H9 (cell line): ENCODE measurements at places on chromosomes 13 and 19. TPM values are rescaled to one million over a fixed set of nuclear protein-coding genes. Genes with fewer than 3 reads are reported as not detected.

- no peaks in the 10 kb centered on the region for H3K4me1 ChIP-seq
- H3K36me3 ChIP-seq, result no peaks in the 10 kb centered on the region; the same call in 2 of the 3 replicates
Measured at GRCh38 chr13:99034333-99035085, 56.6 kb upstream of the DOCK9 start.

DNA sequence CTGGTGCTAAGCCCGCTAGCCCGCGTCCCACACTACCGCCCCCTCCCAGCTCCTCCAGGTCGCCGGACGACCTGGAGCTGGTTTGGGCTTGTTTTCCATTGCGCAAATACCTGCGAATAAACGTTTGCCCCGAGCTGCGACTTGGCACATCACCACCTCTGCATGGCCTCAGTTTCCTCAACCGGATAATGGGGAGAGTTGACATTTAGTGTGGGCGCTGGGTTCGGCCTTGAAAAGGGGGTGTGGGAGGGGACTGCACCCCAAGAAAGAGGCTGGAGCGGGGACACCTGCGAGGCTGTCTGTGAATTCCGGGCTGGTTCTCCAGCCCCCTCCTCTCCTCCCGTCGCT is 11.0 kb upstream of the JUND start:
- no peaks in the 10 kb centered on the region for H3K27me3 ChIP-seq
- peaks cover 5% of the 10 kb centered on the region; the same call in 1 of the 2 replicates for H3K4me1 ChIP-seq
- peak overlapping the region; percentile 81 for H3K4me3 ChIP-seq
- H3K36me3 ChIP-seq, result no peaks in the 10 kb centered on the region
- H3K27ac ChIP-seq, result peak overlapping the region; percentile 31

DNA sequence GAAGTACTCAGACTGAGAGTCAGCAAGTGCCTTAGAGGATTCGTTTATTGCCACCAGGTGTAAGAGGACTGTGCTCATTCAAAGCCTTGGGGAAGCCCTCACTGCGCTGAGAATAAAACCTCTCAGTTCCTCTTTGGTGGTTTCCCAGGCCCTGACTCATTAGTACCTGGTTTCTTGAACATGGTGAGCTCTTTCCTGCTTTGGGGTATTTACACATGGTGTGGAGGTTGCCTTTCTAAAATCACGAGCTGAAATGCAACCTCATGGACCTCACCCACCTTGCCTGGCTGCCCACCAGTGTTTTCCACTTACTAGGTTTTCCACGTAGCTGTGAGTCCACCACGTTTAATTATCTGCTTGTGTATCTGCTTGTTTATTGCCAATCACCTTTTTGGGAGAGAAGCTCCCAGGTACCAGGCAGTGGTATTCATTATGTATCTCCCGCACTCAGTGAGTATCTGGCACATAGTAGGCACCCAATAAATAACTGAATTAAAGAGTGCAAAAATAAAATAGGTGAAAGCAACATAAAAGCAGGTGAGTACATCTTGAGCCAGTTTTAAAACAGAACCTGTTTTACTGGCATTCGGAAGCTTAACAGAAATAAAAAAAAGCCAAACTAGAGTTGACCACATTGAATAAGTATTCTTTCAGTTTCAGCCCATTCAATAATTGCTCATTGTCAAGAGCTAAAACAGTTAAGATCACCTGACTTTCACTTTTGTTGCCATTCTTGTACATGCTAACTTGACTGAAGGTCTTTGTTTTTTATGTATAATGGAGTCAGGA is 533.0 kb downstream of the MYO16 start:
- no peak for DNase-seq
- no peaks in the 10 kb centered on the region for H3K27me3 ChIP-seq
- H3K27ac ChIP-seq, result no peak overlapping the region

GRCh38 chr19:6717441-6717971 is 2.9 kb downstream of the C3 start:
- DNase-seq, result peak; percentile 46
- H3K4me3 ChIP-seq, result peak overlapping the region; percentile 55; the same call in 1 of the 3 replicates
- H3K4me1 ChIP-seq, result no peaks in the 10 kb centered on the region; the same call in 1 of the 2 replicates
- H3K36me3 ChIP-seq, result no peaks in the 10 kb centered on the region
- H3K27ac ChIP-seq, result no peak overlapping the region
- no peaks in the 10 kb centered on the region for H3K27me3 ChIP-seq

DNA sequence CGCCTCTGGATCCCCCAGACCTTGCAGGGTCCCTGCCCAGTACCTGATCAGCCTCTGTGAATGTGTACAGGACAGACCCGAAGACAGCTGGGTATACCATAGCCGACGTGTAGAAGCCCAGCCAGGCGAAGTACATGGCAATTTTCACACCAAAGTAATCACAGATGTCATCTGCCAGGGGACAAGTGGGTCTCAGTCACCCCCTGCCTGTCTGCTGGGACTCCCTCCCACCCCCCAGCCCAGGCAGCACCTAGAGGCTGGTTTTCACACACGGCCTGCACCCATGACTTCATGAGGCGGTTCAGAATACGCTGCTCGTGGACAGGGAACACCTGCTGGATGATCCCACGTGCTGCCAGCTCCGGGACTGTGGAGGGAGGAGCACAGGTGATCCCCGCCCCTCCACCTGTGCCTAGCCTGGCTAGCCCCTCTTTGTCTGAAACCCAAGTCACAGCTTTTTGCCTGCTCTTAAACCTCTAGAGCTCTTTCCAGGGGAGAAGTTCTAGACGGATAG is 3.6 kb downstream of the ANO8 start:
- H3K27ac ChIP-seq, result no peak overlapping the region
- H3K4me3 ChIP-seq, result no peak overlapping the region
- DNase-seq, result no peak
- no peaks in the 10 kb centered on the region for H3K27me3 ChIP-seq

DNA sequence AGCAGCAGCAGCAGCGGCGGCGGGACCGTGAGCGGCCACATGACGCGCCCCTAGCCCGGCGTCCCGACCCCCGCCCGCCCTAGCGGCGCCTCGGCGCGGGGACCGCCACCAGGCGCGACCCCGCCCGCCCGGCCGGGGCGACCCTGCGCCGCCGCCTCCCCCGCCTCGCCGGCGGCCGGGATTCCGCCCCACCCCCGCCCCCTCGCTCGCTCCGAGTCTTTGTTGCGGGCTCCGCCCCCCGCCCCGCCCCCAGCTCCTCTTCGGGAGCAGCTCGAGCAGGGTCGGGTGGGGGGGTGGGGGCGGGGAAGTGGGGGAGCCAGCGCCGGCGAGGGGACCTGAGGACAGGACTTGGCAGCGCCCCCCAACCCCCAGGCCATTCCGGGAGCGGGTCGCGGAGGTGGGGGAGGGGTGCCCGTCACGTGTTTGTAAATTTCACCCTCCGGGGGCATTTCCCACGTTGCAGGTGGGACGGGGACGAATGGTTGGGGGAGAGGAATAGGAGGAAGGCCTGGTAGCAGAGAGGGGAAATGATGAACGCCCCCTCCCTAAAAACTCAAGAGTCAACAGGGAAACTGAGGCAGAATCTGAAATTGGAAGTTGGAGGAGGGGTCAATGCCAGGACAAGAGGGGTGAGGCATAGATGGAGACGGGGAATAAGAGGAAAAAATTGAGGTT is at the start of gene OLFM2:
Gene OLFM2 (minus strand): TSS at position 190 of the 675 bp plus-strand sequence. CDS start 149 bp downstream, at position 41.
- no peak within 1 kb of the TSS for H3K27ac ChIP-seq
- no peaks in the 10 kb centered on the region for H3K27me3 ChIP-seq
- H3K4me1 ChIP-seq, result peaks cover 6% of the 10 kb centered on the region; the same call in 1 of the 2 replicates
- H3K4me3 ChIP-seq, result peak within 1 kb of the TSS; percentile 88
- peak; percentile 89 for DNase-seq

Gene TMEM190
- 1.5 and 1.6 TPM in 2 replicates for total RNA-seq

Gene SUGP1
- total RNA-seq, result 99.7 and 103 TPM in 2 replicates
